ENCODE measurements at places on chromosomes 12 and 14. TPM values are rescaled to one million over a fixed set of nuclear protein-coding genes. Genes with fewer than 3 reads are reported as not detected.

DNA sequence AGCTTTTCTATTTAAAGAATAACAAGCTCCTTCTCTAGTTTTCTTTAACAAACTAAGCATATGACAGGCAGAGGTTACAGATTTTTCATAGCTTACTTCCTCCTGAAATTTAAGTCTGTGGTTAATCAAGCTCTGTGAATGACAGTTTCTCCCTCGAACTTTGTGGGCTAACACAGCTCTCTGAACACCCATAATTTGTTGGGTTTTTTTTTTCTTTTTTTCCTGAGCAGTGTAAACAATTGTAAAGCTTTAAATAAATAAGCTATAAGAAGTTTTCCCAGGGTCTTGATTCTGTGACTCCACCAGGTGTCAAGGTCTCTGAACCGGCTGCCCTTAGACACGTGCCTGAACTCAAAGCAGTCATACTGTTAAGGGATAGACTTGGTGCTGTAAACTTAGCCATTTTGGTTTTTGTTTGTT, 128.1 kb upstream of the AMIGO2 start:
- peaks cover 72% of the 10 kb centered on the region for H3K4me1 ChIP-seq
- H3K27ac ChIP-seq, result peak overlapping the region; percentile 89
- peaks cover 73% of the 10 kb centered on the region for H3K36me3 ChIP-seq
- no peak for DNase-seq
- H3K4me3 ChIP-seq, result peak overlapping the region; percentile 60

DNA sequence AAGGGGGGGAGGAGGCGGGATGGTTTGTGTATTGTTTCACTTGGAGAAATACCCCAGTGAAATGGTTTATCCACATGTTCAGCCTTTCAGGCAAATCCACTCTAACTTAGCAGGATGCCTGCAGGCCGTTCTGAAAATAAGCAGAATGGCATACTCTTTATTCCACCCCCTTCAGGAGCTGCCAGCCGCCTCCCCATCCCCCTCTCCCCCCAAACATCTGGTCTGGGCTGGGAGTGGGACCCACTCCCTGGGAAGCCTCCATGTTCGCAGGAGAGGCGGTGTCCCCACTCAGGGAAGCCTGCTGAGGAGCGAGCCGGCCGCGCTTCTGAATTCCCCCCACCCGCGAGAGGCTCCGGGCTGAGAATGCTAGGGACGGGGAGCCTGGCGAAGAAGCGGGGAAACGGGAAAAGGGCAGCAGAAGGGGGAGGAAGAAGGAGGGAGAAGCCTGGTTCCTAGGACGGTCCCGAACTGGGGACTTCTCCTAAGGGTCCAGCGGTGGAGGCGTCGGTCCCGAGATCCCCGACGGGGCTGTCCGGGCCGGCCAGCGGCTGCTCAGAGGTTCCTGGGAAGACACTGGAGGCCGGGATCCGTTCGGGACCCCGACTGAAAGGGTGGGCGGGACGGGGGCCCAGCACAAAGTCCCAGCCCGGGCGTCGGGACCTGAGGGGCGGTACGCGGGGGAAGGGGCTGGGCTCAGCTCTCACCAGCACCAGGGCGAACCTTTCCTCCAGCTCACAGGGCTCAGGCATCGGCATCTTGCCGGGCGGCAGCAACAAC, 666 bp downstream of the FMNL3 start:
- H3K36me3 ChIP-seq, result peaks cover 7% of the 10 kb centered on the region
- H3K4me3 ChIP-seq, result peak overlapping the region; percentile 88
- peak overlapping the region; percentile 65 for H3K27ac ChIP-seq
- DNase-seq, result peak; percentile 28
- peaks cover 43% of the 10 kb centered on the region for H3K4me1 ChIP-seq

DNA sequence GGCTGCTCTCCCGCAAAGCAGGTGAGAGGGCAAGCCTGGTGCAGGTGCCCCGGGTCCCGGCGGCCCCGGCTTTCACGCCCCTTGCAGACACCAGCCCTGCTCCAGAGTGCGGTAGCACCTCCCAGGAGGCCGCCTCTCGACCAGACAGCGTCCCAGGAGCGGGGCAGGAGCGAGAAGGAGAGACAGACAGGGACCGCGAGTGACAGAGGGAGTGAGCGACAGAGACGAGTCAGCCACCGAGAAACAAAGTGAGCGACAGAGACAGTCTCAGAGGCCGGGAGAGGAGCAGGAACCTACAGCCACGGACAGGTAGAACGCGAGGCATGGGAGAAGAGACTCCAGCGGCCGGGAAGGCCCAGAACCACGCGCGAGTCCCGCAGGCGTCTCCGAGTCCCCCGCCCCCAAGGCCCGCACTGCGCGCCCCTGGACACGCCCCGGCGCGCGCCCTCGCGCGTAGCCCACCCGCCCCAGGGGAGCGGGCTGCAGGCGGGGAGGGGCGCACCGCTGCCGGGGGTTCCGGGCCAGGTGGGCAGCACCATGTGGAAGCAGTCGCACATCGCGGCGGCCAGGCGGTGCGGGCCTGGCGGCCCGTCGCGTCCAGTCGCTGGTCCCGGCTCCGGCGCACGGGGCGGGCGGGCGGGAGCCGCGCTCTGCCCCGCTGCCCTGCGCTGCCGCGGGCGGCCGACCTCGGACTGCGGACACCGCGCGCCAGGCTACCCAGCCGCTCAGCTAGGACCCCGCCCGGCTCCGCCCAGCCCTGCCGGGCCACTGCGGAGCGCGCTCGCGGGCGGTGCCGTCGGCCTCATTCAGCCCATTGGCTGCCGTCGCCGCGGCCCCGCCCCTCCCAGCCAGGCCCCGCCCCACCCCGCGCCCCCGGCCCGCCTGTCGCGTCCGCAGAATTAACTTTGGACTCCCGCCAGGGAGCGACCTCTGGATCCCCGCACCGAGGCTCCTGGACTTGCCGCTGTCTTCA, at the start of gene AHNAK2:
TSS of gene AHNAK2 (minus strand) at position 694 of the 973 bp plus-strand sequence. CDS start at position 557, 137 bp downstream.
- peaks cover 30% of the 10 kb centered on the region for H3K27me3 ChIP-seq
- H3K27ac ChIP-seq, result no peak within 1 kb of the TSS
- DNase-seq, result peak; percentile 55
- H3K4me1 ChIP-seq, result peaks cover 14% of the 10 kb centered on the region
- H3K36me3 ChIP-seq, result no peaks in the 10 kb centered on the region

GRCh38 chr14:86243158-86243557, 713.2 kb downstream of the FLRT2 start:
- no peaks in the 10 kb centered on the region for H3K36me3 ChIP-seq
- no peak overlapping the region for H3K27ac ChIP-seq
- H3K4me3 ChIP-seq, result no peak overlapping the region

- H3K27ac ChIP-seq, result no peak overlapping the region
- H3K36me3 ChIP-seq, result no peaks in the 10 kb centered on the region
Observed at GRCh38 chr12:52197371-52198231, 5.8 kb upstream of the KRT80 start.

- H3K27ac ChIP-seq, result no peak overlapping the region
- peaks cover 63% of the 10 kb centered on the region for H3K36me3 ChIP-seq
- H3K4me3 ChIP-seq, result no peak overlapping the region
- DNase-seq, result no peak
Observed at GRCh38 chr12:65192963-65193516, 23.7 kb downstream of the LEMD3 start.

GRCh38 chr14:64764641-64765520, 60.7 kb downstream of the PLEKHG3 start:
- H3K27ac ChIP-seq, result no peak overlapping the region
- H3K36me3 ChIP-seq, result no peaks in the 10 kb centered on the region
- H3K4me1 ChIP-seq, result peaks cover 65% of the 10 kb centered on the region
- H3K4me3 ChIP-seq, result no peak overlapping the region
- DNase-seq, result peak; percentile 75

DNA sequence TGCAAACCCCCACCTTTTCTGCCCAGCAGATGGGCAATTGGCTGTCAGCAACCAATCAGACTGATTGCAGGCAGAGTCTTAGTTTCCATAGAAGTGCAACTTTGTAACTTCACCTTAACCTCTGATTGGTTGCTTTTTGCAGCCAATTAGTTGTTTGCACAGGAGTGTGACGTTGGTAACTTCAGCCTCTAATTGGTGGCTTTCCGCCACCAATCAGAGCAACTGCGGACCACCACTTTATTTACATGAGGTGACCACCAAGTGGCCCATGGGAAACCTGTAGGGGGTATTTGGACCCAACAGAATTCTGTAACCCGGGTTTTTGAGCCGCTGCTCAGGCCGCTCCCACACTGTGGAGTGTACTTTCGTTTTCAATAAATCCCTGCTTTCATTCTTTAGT, 32.3 kb downstream of the CDKN1B start:
- no peaks in the 10 kb centered on the region for H3K27me3 ChIP-seq
- peaks cover 66% of the 10 kb centered on the region for H3K36me3 ChIP-seq
- no peak for DNase-seq
- H3K4me1 ChIP-seq, result peaks cover 6% of the 10 kb centered on the region

Gene CCDC175
- not detected for total RNA-seq

Gene SIX6
- total RNA-seq, result not detected

Gene DIO3
- not detected for total RNA-seq

Gene DPF3
- total RNA-seq, result 15.4 TPM

Gene PLEKHD1
- 0.13 TPM for total RNA-seq

Data from activated CD4-positive, alpha-beta memory T cell treated with anti-CD3 and anti-CD28 coated beads, Interleukin-2, amount 10 ng/mL, durations not matched to agents 7 days and 5 days (primary cell).